ENCODE measurements at places on chromosomes 7 and 10.

- no peak for DNase-seq
Observed at GRCh38 chr10:77789861-77790260, 136.7 kb downstream of the DLG5 start.

GRCh38 chr7:21054427-21055112 lies 267.9 kb upstream of the SP8 start:
- no peak for DNase-seq

GRCh38 chr7:7148798-7149481 lies 33.4 kb upstream of the C1GALT1 start:
- DNase-seq, result no peak

DNA sequence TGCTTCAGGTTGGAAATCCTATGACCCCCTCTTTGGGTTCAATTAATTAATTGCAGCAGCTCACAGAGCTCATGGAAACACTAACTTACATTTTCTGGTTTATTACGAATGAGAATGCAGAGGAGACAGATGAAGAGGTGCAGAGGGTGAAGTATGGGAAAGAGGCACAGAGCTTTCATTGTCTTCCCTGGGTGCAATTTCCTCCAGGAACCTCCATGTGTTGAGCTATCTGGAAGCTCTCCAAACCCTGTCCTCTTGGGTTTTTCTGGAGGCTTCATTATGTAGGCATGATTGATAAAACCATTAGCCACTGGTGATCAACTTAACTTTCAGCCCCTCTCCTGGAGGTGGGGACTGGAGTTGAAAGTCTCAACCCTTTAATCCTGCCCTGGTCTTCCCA lies 133.0 kb upstream of the AUTS2 start:
- DNase-seq, result no peak

GRCh38 chr10:18402853-18403252 lies 248.5 kb downstream of the NSUN6 start:
- no peak for DNase-seq

DNA sequence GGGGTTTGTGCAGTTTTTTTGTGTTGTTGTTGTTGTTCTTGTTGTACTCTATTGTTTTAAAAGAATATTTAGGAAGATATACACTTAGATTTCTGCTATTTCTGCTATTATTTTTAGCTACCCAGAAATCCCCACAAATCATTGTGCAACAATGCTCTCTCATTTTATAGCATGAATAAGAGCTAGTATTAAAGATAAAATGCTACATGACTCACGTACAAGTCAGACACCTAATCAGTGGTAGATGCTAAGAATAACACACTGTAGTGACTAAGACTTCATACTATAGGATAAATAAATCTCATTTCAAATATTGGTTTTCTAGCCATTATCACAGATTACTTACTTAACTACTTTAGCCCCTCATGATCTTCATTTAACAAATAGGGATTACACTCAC lies 920.5 kb downstream of the KCNMA1 start:
- DNase-seq, result no peak

DNA sequence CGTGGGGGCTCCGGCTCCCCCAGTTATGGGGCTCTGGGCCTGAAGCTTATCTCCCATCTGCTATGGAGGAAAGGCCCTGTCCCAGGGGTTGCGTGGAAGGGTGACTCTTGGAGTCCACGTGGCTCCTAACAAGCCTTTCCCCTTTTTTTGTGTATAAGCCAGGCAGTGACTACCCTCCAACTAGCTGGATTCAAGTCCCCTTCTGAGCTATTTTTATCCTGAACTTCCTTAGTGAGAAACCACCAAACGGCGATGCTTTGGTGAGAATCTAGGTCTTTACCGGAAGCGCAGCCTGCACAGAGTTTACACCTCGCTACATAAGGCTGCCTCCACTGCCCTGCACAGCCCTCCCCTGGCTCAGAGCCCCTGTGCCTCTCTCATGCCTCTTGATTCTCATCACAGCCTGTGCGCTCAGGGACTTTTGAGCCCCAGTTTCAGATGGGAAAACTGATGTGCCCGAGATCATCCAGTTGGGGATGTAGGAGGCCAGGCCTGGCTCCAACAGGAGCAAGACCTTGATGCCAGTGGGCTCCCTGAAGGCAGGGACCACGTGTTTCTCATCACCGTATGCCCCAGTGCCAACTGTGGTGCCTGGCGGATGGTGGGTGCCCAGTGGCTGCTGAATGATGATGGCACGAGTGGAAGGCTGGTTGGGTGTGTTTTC lies 102.3 kb upstream of the PPIF start:
- DNase-seq, result no peak

DNA sequence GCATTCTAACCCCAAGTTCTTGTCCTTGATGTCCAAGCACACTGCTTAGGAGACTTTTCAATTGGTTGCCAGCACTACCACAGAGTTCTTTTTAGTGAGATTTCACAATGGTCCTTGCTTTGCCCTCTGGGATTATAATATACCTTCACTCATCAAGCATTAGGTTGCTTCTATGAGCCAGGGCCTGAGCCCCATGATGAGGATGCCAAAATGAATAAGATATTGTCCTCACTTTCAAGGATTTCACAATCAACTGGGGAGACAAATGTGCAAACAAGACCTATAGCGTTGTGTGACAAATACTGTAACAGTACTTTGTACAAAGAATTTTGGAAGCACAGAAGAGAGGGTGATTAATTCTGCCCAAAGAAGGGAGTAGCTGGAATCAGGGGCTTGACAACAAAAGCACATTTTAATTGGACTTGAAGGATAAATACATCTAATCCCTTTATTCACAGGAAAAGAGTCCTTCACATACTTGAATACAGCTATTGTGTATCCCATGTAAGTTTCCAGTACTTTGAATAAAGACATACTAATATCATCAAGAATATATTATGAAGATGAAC lies 263.6 kb upstream of the LRRN3 start:
- DNase-seq, result no peak

DNA sequence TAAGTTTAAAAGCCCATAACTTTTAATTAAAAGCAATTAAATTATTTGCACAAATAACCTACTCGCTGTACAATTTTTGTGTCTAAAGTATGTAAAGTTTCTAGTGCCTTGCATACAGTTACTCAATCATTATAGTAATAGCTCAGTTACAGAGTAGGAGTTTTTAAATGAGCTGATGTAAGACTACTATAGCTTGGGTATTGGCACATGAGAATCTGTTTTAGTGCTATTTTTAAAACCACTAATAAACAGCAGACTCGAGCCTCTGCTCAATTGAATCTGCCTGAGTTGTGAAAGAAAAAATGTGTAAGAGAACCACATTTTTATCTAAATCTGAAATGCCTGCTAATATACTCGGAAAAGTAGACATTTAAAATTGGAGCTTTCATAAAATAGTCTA lies 31.1 kb downstream of the CTNNA3 start:
- DNase-seq, result no peak

GRCh38 chr7:134312717-134313116 lies 4.0 kb downstream of the SLC35B4 start:
- DNase-seq, result no peak

GRCh38 chr10:123621492-123621891 lies 44.7 kb upstream of the GPR26 start:
- DNase-seq, result no peak

- no peak for DNase-seq
Observed at GRCh38 chr7:33192695-33193291, 63.4 kb downstream of the BBS9 start.

- no peak for DNase-seq
Observed at GRCh38 chr10:79430936-79431335, 14.5 kb downstream of the ZCCHC24 start.

GRCh38 chr7:98281757-98282606 lies 496 bp downstream of the BRI3 start:
- no peak for DNase-seq

GRCh38 chr7:100752994-100753393 lies 19.6 kb downstream of the ZAN start:
- DNase-seq, result no peak

- DNase-seq, result no peak
Observed at GRCh38 chr7:24440892-24441291, 132.4 kb upstream of the PALS2 start.

DNA sequence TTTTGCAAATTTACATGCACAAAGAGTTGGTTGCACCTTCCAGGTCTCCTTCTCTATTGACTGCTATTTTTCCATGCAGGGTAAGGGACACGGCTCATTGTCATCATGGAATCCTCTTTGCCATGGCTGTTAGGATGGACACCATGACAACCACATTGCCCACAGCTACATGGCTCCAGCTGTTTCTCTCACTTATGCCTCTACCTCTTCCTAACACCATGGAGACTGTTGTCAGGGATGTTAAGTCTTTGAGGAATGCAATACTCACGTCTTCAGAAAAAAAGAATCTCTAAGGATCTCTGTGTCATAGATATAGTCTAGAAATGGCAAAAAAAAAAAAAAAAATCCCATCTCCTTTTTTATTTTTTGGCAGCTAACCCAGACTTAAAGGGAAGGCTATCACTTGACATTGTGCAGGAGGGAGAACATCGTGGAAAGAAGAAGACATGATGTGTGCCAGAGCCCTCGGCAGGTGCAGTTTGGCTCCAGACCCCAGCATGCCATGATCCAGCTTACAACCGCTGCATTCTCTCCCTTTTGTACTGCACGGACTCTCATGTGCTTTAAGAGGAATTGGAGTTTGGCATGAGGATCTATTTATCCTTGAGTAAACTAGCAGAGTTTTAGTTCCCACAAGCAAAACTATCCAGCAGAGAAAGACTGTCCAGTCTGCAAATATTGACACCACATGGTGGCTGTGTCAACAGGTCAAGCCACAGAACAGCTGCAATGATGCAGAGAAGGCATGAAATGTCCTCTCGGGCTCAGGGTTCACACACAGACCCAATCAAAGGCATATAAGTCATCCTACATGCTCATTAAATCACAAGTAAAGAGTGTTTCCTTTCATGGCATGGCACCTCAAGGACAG lies 70.8 kb downstream of the FRMD4A start:
- no peak for DNase-seq

GRCh38 chr10:102085336-102085735 lies 20.2 kb downstream of the HPS6 start:
- no peak for DNase-seq

All from DMS79 (cell line).